ENCODE measurements at places on chromosomes 16 and 17. TPM values are rescaled to one million over a fixed set of nuclear protein-coding genes. Genes with fewer than 3 reads are reported as not detected.

The RTN4RL1 gene
- 2.1 TPM for total RNA-seq

The SECTM1 gene
- 4.4 TPM for total RNA-seq

The ITGB3 gene
- 4.9 TPM for total RNA-seq

The ADAD2 gene
- total RNA-seq, result 2.2 TPM

The MYH8 gene
- not detected for total RNA-seq

GRCh38 chr17:78864117-78864516, 23.5 kb upstream of the USP36 start:
- DNase-seq, result no peak

DNA sequence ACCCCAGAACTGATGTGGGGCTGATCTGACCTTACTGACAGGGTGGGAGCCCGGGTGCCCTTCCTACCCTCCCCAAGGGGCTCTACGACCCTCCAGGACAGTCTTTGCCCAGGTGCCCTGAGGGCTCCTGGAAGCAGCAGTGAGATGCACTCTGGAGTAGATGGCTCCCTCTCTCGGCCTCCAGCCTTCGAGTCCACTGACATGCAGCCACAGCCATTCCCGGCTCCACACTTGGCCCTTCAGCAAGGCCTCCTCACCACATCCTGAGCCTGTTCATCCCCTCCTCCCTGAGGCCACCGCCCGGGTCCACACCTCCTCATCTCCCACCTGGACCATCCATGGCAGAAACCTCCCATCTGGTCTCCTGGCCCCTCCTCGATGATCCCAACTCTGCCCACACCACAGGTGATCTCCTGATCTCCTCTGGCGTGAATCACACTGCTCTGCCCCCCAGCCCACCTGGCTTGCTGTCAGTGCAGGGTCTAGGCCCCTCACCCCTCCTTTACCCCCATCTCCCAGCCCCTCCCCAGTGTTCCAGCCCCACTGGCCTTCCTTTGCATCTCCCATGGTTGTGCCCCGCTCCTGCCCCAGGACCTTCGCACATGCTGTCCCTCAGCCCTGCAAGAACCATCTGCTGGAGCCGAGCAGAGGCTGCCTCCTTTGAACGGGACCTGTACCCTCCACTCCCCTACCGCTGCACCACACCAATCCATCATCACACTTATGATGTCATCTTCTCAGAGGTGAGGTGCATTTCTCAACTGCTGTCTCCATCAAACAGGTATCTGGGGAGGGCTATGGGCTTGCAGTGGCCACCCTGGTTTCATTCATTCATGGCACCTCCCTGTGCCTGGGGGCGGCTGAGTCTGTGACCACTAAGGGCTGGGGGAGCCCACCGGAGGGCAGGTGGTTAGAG, 44.7 kb downstream of the SOCS1 start:
- no peak for DNase-seq

DNA sequence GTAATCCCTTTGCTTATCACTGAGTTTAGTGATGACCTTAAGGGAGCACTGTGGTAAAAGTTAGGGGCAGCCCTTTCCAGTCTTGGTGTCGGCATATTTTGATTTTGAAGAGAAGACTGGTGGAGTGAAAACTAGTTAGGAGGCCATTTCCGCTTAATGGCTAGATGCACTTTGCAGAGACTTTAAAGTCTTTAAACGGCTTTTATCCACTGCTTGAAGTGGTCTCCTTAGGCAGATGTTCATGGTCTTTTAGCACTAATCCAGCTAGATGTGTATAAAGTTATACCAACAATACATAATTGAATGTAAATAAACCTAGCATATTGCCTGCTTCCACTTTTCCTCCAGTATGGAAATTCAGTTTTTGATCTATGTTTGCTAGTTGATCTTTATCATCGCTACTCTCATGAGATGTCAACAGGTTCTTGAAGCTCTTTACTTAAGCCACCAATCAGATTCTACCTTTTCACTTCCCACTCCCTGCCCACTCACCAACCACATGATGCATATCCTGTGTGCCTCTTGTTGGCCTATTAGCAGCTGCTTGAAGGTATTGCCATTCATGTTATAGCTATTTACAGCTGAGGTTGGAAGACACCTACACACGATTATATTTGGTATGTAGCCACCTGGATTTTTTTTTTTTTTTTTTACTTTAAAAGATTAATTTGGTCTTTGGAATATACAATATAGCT, 132.0 kb downstream of the NLK start:
- no peak for DNase-seq

- no peak for DNase-seq
Measured at GRCh38 chr17:54882371-54882770, 18.3 kb upstream of the TOM1L1 start.

GRCh38 chr16:27106305-27106704, 39.6 kb downstream of the C16orf82 start:
- no peak for DNase-seq

GRCh38 chr17:40182606-40183005, 5.3 kb downstream of the RAPGEFL1 start:
- no peak for DNase-seq

DNA sequence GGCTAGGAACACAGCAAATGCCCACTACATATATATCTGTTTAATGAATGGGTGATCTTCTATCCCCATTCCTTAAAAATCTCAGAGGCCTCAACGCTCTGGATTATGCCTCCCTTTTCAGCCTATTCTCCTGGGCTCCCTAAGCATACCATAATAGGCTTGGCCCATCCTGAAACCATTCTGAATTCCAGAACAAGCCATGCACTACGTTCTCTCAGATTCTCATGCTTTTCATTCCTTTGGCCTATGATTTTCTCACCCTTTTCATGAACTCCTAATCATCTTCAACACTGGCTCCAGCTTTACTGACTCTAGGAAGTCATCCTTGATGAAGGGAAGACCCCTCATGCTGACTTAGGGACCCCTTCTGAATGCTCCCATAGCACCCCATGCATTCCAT, 71.1 kb downstream of the RPGRIP1L start:
- no peak for DNase-seq

DNA sequence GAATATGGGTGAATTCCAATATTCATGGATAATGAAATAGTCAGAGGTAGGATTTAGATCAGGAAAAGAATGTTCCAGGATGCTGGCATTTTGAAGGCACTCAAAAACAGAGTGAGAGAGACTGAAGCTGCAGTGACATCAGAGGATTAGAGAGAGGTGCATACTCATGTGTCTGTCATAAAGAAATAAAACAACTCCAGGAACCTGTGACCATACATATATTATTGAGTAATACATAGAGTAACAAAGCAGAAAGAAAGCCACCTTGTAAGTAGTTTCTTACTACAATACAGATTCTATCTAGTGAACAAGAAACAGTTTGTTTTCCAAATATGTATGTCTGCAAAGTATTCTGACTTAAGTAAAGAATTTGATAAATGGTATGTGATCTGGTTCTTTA, 62.3 kb upstream of the PHOSPHO1 start:
- DNase-seq, result no peak

GRCh38 chr17:48228720-48229119, 121.2 kb downstream of the SNX11 start:
- no peak for DNase-seq

DNA sequence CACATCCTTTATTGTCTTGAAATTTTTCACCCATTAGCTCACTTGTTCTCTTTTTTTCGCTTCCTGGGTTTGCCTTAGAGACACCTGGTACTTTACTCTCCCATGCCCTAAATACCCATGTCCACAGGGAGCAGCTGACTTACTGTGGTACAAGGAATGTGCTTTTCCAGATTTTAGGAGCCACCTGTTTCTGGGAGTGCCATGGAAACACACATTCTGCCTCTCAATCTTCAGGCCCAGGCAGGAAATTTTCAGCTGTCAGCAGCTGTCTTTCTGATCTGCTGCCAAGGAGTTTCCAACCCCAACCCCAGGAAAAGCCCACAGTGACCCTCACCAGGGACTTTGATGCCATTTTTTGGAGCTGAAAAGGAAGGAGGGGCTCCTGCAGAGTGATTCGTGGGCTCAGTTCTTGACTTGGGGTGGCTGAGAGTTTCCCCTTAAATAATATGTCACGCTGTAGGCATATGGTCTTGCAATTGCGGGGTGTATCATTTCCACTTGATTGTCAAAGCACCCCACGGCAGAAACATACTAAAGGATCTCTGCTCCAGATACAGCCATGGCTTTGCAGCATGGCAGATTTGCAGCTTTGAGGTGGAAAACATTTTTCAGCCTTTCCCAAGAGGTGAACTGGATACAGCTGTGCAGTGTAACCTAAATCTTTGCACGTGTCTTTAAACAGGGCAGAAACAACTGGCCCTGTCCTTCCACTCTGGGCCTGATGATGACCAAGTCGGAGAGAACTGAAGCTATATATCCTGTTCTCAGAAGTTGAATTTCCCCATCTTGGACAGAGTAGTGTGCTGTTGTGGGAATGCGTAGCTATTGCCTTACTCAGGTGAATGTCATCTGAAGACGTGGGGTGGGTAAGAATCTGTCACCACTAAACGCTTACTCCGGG, 19.2 kb downstream of the RBFOX1 start:
- DNase-seq, result no peak

DNA sequence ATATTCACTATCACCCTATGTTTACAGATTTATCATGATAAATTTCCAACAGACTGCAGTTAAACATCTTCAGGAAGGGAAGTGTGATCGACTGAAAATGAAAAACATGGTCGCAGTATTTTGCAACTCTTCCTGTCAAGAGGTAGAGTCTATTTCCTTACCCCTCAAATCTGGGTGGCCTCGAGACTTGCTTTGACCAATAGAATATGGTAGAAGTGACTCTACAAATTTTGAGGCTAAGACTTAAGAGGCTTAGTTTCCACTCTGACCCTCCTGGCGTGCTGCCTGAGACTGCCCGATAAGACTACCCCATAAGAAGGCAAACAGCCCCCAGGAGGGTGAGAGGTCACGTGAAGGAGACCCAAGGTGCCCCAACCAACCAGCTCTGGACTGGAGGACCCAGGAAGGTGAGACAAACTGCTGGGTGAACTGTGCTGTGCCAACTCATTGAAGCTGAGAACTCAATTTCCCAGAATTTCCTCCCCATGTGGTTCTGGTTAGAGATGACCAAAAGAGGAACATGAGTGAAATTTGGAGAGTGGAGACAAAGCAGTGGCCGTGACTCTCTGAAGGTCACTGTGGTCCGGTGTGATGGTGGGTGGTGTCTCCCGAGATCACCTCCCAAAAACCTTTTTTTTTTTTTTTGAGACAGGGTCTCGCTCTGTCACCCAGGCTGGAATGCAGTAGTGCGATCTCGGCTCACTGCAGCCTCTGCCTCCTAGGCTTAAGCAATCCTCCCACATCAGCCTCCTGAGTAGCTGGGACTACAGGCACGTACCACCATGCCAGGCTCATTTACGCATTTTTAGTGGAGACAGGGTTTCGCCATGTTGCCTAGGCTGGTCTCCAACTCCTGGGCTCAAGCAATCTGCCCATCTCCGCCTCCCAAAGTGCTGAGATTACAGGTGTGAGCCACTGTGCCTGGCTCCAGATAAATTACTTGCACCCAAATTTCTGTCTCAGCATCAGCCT, 38.2 kb upstream of the LITAF start:
- no peak for DNase-seq

- no peak for DNase-seq
Measured at GRCh38 chr17:45170280-45170930, 8.7 kb downstream of the HEXIM2 start.

- no peak for DNase-seq
Measured at GRCh38 chr17:76575570-76575969, 10.1 kb downstream of the ST6GALNAC2 start.

DNA sequence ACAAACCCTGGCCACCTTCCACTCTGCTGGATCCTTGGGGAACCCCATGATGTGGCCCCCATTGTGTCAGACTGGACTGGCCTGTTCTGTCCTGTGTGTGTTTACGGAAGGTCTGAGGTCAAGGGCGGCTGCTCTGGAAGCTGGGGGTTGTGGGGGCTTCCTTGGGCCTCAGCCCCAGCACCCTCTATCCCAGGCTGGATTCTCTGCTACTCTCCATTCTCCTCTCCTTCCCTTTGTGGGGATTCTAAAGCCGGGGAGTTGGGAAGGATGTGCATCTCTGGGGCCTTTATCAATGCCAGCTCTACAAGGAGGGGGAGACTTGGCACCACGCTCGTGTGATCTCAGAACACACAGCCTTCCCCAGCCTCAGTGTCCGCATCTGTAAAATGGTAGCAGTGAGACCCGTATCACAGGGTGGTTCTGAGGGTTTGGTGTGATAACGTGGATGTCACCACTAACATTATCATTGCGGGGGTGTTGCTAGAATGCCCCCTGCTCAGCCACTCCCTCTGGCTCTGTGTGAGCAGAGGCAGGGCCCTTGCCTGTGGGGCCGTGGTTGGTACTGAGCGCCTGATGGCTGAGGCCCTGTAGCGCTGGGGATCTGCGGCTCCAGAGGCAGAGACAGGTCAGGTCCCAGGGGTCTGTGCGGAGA, 18.1 kb downstream of the ADGRG1 start:
- DNase-seq, result no peak

- no peak for DNase-seq
Measured at GRCh38 chr17:64260886-64261285, 2.2 kb downstream of the TEX2 start.
